ENCODE measurements at places on chromosomes 4 and X.

- DNase-seq: no peak
Measured at GRCh38 chr4:138643827-138644226, 371.8 kb upstream of the NOCT start.

DNA sequence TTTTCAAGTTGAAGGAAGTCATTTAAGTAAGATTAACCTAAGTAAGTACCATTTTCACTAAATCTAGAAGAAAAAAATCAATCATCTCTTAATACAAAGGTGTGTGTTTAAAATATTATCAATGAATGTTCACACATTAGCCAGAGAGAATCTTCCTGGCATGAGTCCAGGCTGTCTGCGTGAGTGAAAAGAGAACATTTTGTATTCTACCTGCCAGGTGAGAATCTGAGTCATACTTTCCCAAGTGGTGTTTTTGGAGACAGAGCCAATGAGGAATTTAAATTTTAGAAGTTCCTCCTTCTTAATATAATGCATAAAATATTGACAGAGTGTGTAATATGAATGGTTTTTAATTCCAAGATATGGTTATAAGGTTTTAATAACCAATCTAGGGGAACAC lies 371.8 kb upstream of the NR3C2 start:
- DNase-seq: no peak

DNA sequence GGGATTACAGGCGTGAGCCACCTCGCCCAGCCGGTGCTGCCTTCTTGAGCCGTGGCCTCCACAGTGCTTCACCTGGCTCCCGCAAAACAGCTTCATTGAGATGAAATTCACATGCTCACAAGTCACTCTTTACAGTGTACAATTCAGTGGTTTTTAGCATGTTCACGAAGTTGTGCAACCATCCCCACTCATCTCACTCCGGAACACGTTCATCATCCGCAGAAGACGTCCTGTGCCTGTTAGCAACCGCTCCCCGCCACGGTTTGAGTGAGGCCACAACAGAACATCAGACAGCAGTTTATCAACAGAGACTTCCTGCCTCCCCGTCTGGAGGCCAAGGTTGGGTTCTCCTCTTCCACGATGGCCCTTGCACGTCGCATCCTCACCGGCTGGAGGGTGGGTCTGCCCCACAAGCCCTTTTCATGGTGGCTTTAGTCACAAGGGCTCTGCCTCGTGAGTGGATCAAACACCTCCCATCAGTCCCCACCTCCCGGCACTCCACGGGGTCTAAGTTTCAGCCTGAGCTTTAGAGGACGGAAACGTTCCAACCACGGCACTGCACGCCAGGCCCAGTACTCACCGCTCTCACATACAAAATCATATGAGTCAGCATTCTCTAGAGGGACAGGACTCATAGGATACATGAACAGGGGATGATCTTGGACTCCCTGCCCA lies 29.6 kb upstream of the SPON2 start:
- no peak for DNase-seq

DNA sequence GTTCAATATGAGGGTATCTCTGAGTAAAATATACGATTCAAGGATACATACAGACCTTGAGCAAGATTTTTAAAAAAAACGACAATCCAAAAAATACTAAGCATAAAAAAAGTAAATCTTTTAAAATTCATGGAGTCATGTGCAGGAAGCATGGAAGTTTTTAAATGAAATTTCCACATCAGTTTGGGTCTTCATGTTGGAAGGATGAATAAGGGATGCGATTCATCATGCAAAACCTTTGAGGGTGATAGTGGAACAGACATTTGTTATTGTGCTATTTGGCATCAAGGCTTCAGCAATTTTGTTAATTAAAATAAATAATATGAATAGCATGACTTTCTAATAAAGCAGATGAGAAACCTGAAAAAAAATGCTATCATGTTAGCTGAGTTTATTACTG lies 815.0 kb upstream of the PCDH10 start:
- no peak for DNase-seq

- no peak for DNase-seq
Measured at GRCh38 chrX:15930585-15930984, 76.0 kb upstream of the AP1S2 start.

GRCh38 chr4:26525771-26526150 lies 35.5 kb upstream of the CCKAR start:
- DNase-seq: no peak

DNA sequence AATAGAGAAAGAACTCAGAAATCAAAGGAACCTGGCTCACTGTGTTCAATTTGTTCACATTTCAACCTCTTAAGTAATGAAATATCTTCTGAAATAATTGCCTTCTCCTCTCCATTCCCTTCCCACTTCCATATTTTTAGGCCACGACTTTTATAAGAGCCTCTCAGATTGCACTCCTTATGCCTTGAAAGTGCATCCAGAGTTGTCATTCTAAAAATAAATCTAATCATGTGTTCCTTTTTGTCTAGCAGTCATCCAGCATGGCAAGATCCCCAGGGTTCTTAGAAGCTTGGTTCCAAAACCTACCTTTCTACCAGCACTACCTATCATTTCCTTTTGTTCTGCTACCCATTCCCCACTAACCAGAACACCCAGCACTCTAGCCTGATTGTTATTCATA lies 42.4 kb upstream of the RPA4 start:
- DNase-seq: no peak

GRCh38 chrX:98605941-98606340 lies 1722.2 kb downstream of the RPA4 start:
- DNase-seq: no peak

DNA sequence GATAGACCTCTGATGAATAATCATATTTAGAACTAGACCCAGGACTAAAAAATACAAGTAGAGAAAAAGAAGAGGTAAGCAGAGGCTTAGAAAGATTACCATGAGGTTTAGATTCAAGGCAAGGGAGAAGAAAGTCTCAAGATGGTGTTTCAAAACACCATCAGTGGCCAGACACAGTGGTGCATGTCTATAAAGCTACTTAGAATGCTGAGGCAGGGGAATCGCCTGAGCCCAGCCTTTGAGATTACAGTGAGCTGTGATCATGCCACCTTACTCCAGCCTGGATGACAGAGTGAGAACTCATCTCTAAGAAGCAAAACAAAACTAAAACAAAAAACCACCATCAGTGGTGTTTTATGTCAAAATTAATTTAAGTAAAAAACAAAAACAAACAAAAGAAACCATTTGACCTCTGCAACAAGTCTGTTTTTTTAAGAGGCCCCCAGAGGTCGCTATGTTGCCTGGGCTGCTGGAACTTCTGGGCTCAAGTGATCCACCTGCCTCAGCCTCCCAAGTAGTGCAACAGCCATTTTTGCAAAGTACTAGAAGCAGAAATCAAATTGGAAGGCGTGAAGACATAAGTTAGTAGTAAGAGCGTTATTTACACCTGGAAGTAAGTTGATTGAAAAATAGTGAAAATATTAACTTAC lies 784.3 kb downstream of the ADGRL3 start:
- DNase-seq: no peak

DNA sequence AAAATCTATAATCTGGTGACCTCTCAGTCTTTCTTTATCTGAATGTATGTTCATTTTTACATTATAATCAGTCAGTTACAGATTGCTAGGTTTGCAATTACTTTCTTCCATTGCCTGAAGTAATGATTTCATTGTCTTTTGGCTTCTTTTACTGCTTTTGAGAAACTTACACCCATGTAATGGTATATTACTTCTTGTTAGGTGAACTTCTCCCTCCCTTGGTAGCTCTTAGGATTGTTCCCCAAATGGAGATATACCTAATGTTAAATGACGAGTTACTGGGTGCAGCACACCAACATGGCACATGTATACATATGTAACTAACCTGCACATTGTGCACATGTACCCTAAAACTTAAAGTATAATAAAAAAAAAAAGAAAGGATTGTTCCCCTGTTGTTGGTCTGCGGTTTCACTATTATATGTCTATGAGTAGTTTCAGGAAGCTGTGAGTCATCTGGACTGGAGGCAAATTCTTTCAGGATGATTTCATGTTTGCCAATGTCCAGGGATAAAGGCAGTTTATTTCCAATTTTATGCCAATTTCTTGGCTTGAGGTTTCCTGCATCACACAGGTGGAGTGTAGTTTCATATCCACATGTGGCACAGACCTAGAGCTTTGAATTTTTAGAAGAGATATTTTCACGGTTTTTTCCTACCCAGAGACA lies 21.8 kb downstream of the SPANXC start:
- DNase-seq: no peak

DNA sequence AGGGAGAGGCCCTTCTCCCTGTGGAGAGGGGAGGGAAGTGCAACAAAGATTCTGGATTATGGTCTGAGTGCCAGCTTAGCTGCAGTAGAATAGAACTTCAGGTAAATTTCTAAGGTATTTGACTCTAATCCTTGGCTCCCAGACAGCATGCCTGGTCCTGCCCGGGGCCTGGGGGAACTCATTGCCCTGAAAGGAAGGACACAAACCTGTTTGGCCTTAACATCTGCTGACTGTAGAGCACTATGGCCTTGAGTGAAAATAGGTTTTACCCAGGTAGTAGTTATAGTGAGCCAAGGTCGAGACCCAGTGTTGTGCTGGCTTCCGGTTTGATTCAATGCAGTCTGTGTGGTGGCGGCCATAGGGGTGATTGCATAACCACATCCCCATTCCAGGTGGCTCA lies 64.4 kb downstream of the RPS6KA6 start:
- DNase-seq: no peak

DNA sequence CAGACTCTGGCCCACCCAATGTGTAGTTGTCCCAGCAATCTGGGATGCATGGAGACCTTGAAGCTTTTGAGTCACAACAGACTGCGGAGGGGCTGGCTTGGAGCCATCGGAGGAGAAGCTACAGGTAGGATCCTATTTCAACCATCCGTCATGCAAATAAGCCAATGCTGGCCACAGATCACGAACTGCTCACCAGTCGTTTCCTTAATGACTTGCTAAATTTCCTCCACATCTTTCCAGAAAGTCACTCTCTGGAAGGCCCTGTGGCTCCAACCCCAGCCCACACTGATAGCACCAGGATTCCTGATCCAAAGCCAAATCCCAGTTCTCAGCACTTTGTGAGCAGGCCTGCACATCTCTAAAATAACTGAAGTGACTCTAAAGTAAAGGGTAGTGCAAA lies 321.3 kb downstream of the RAB28 start:
- no peak for DNase-seq

DNA sequence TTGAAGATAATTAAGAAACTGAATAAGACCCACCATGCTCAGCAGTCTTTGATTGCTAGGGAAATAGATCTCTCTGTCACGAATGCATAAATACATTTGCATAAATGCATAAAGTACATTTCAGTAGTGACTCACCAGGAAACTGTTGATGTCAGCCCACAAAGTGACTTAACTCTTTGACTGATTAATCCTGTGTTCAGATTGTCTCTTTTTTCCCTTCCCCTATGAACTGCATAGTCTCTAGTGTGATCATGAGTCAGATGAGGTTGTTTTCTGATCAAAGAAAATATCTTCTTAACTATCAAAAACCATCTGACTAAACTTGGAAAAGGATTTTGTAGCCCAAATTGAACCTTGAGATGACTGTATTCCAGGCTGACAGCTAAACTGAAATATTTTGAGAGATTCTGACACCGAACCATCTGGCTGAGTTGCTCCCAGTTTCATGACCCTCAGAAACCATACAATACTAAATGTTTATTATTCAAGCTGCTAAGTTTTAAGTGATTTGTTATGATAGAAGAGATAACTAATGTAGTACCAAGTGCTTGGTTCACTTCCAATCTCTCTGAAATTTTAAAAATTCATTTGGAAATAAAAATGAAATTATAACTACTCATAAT lies 1381.5 kb upstream of the AGA start:
- no peak for DNase-seq

DNA sequence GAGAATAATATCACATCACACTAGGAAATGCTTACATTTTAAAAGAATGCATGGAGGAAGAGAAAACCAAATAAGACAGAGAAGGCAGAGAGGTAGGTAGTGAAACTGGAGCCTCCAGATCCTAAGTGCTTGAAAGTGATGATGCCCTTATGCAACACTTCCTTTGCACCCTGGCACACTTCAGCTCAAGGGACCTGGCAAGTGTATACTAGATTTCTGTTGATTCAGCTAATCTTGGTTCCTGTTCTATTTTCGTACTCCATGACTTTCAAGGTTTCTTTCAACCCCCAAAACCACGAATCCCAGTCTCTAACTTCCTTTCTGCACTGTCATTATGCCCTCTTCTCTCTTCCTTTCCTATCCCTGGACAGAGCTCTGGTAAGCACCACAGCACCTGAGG lies 36.9 kb upstream of the SH3KBP1 start:
- DNase-seq: no peak

DNA sequence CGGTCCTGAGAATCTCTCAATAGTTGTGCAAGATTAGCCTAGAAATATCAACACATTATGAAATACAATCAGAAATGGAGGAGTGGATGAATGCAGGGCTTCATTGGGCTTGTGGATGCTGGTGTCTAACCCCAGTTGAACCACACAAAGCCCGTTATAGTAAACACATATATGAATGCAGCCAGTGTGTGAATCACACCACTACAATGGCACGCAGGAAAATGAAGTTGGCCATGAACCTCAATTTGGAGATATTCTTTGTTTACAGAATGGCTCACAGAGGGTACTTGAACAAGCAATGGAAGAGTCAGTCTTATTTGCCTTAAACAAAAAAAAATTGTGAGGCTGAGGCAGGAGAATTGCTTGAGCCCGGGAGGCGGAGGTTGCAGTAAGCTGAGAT lies 57.8 kb downstream of the SOD3 start:
- no peak for DNase-seq

DNA sequence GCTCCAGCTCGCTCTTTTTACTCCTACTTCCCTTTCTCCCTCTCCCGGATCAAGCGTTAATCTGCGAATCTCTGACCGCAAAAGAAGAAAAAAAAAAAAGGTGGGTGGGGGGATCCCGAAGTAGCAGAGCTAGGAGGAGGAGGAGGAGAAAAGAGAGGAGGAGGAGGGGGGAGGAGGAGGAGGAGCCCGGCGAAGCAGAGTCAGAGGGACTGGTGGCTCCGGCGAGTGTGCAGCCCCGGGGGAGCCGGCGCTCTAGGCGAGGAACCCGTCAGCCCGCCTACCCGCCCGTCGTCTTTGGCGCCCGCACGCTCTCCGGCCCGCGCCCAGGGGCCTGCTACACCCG lies at the start of gene NHSL2:
Gene NHSL2 (plus strand): TSS at position 203 of the 343 bp plus-strand sequence.
- DNase-seq: no peak

GRCh38 chrX:78603908-78604307 lies 55.2 kb downstream of the RTL3 start:
- no peak for DNase-seq

GRCh38 chr4:8740666-8741395 lies 130.8 kb downstream of the HMX1 start:
- no peak for DNase-seq

DNA sequence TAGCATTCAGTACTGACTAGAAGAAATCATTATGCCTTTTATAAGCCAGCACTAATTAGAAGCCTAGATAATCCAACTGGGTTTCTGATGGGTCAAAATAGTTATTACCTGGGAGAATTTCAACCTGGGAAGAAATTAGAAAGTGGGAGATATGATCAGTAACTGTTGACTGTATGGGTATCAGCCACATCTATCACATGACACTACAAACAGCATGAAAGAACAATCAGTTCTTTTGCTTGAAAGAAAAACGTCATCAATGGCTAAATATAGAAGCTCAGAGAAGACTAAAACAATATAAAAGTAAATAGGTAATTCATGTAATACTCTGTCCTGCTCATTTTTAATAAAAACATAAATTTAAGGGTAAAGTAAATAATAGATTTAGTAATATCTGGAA lies 145.1 kb downstream of the CAMK2D start:
- DNase-seq: no peak

- DNase-seq: no peak
Measured at GRCh38 chrX:34509394-34509793, 147.7 kb downstream of the TMEM47 start.

Data from nephron progenitor cell (in vitro differentiated cells).